GM23338 (cell line): ENCODE measurements at places on chromosomes 3 and 15. TPM values are rescaled to one million over a fixed set of nuclear protein-coding genes. Genes with fewer than 3 reads are reported as not detected.

POMGNT2 gene
- 22.6 and 26.1 TPM in 2 replicates for total RNA-seq

COL6A5 gene
- total RNA-seq, result 0.03 TPM in 1 of 2 replicates, not detected in the other

GRCh38 chr15:92610101-92610520 lies 45.5 kb downstream of the FAM174B start:
- no peak for DNase-seq

GRCh38 chr3:102068327-102068726 lies 219.0 kb downstream of the NFKBIZ start:
- no peak for DNase-seq

DNA sequence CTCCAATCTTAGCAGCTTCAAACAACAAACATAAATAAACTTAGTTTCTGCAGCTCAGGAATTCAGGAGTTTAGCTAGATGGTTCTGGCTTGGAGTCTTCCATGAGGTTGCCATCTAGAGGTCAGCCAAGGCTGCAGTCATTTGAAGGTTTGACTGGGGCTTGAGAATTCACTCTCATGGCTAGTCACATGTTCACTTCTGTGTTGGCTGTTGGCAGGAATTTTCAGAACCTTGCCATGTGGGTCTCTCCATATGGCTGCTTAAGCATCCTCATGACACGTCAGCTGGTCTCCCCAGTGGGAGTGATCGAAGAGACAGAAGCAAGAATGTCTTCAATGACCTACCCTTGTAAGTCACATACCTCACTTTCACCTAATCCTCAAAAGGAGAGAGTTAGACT lies 269.2 kb upstream of the CNTN3 start:
- DNase-seq, result peak; percentile 61

GRCh38 chr15:96121086-96121920 lies 209.2 kb upstream of the NR2F2 start:
- no peak for DNase-seq
